ENCODE measurements at places on chromosomes 2 and 18.

DNA sequence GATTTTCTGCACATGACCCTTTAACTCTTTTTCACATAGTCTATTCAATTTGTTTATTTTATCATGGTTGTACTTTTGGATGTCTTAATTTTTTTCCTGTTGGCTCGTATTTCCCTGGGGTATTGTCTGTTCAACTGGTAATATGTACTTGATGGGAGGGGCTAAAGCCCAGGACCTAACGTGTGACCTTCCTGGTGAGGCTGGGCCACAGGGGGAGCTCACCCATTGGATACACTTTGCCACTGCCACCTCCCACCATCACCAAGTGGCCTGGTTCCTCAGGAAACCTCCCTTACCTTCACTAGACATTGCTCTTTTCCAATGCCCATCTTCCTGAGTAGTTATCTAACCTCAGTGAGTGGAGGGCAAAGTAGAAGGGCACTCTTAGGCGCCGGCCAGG lies 143.9 kb upstream of the LTBP1 start:
- DNase-seq: no peak

DNA sequence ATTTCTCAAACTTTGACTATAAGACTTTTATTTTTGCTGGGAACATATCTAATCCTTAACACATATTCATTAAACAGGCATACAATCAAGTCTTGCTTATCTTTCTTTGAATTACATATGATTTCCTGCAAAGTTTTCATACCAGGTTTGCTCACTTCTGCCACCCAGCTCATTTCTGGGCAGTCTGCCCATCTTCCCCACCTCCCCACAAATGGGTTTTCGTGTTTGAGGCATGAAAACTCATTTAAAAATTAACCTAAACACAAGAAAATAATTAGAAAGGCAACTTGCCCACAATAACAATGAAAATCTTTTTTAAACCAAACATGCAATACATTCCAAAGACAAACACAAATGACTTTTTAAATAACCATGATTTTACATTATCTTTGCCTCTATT lies 3.4 kb downstream of the CHST9 start:
- DNase-seq: no peak

GRCh38 chr18:1012775-1013174 lies 108.1 kb downstream of the ADCYAP1 start:
- no peak for DNase-seq

DNA sequence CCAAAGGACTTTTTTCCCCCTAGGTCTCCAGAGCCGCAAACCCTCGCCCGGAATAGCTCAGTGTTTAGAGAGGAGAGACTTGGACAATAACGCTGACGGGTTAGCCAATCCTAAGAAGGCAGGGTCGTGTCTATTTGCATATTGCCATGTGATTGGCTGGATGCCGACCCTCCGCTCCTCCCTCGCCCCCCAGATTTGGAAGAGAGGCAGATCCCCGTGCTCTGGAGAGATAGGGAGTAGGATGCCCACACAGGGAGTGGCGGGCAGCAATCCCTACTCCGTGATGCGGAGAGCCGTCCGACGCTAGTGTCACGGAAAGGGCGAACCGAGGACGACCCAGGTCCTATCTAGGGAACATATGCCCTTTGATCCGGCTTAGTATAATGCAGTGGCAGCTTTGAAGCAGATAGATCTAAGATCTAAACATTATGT lies 1.4 kb downstream of the WNT6 start:
- DNase-seq: no peak

DNA sequence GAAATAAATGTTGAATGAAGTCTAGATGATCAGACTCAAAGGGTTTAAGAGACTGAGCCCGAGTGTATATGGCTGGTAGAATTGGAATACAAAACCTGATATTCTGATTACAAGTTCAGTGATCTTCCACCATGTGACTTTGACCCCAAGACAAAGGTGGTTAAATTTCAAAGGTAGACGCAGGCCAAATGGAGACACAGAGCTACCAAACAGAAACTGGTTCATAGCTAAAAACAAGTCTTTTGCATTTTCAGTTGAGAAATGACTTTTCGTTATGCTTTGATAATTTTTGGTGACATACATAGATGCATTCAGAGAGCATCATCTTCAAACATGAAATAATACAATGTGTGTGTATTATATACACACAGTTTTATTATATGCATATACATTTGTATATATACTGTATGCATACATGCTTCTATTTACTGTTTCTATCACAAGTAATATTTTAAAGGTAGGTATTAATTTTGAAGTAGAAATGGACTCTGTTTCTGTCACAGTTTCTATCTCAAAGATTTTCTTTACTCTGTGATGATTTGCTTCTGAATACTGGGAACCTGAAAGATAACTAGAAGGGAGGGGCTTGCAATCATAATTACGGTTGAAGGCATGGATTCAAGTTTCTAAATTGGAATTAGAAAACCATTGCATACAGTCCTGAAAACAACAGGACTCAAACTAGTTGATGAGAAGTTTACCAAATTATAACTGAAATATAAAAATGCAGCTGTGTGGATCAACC lies 142.3 kb downstream of the ABCA12 start:
- no peak for DNase-seq

GRCh38 chr2:190138032-190138431 lies 75.5 kb upstream of the MSTN start:
- no peak for DNase-seq

DNA sequence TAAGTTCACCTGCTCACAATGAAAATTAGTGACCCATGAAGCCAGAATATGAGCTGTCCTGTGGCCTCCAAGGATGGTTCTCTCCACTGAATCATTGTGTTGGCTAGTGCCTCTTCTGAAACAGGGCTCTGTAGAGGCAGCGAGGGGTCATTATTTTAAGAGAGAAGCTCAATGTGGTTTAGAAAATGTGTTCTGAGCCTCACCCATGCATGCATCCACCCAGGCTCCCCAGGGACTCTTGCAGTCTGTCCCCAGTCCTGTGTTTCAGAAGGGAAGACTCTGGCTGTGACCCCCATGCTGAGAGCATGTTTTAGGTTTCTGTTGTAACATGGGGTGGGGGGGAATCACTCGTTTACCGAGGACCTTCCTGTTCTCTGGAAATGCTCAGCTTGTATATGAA lies 135.2 kb downstream of the RNF144A start:
- no peak for DNase-seq

GRCh38 chr2:157857881-157858280 lies 18.2 kb downstream of the ACVR1 start:
- no peak for DNase-seq

- no peak for DNase-seq
Observed at GRCh38 chr2:96856776-96857666, 795 bp downstream of the ANKRD39 start.

GRCh38 chr2:158300394-158300793 lies 156.2 kb downstream of the CCDC148 start:
- DNase-seq: no peak

GRCh38 chr2:190528521-190529001 lies 6.0 kb downstream of the NEMP2 start:
- DNase-seq: no peak

DNA sequence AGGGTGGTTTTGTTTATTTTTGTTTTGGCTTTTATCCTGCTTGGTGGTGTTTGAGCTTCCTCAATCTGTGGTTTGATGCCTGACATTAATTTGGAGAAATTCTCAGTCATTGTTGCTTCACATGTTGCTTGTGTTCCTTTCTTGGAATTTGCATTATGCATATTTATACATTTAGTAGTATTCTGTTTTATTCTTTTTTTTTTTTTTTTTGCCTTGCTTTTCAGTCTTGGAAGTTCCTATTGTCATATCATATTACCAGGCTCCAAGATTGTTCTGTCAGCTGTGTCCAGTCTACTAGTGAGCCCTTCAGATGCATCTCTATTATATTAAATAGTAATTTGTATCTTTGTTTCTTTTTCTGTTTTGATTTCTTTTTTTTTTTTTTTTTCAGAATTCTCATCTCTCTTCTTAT lies 77.0 kb downstream of the EPC2 start:
- no peak for DNase-seq

DNA sequence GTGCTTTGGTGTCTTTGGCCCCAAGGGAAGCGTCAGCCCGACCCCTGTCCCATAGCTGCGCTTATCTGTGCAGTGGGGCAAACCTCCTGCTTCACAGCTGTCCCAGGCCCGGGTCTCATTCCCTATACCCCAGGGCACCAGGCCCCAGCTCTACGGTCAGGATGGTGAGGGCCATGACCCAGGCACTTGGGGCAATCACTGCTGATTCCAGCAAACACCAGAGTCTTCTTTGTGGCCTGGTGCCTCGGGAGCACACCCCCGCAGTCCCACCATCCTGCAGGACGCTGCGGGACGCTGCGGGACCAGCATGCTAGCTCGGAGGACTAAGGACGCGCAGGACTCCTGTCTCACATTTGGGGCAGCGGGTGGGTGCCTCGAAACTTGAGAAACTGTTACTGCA lies 116.9 kb upstream of the HDAC4 start:
- DNase-seq: no peak

DNA sequence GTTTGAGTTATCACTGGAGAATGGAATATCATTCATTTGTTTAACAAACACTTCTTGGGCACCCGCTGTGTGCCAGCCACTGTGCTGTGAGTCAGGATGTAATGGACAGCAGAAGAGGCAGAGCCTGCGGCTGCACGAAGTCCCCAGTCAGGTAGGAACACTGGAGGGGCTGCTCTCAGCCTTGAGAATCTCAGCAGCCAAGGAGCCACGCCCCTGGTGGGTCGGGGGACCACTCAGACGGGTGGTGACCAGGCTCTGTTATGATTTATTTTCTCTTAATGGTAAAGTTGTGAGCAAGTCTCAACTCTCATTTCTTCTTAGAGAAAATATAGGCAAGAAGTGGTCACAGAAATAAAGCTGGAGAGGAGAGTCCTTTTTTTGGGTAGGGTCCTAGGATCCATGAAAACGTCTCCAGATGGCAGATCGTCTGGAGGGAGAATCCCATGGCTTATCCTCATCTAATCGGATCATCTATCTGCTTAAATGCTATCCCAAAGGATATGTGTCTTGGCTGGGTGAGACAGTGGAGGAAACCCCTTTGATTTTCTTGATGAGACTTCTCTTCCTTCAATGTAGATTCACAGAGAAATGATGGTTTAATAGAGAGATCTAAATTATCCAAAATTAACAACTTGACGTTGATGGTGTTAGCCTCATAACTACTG lies 129.1 kb upstream of the LGALSL start:
- no peak for DNase-seq

- no peak for DNase-seq
Observed at GRCh38 chr2:10052216-10052615, 8.9 kb downstream of the KLF11 start.

DNA sequence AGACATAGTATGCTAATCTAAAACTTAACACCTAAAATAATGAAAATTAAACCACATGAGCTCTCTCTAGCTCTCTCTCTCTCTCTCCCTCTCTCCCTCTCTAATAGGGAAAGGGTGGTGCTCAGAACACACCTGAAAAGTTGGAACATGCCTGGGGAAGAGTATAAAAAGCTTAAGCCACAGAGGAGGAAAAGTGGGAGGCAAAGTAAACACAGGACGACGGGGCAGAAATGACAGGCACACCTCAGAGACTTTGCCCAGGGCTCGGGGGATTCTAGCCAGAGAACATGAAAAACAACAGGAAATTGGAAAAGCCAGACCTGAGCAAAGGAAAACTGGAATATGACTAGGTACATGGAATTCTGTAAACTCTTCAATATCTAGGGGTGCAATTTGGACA lies 666.1 kb downstream of the BCL11A start:
- no peak for DNase-seq
